ENCODE measurements at places on chromosomes 7 and 10. TPM values are rescaled to one million over a fixed set of nuclear protein-coding genes. Genes with fewer than 3 reads are reported as not detected.
A peak's percentile ranks its signal among the peaks of the same experiment; 100 is the strongest.

DNA sequence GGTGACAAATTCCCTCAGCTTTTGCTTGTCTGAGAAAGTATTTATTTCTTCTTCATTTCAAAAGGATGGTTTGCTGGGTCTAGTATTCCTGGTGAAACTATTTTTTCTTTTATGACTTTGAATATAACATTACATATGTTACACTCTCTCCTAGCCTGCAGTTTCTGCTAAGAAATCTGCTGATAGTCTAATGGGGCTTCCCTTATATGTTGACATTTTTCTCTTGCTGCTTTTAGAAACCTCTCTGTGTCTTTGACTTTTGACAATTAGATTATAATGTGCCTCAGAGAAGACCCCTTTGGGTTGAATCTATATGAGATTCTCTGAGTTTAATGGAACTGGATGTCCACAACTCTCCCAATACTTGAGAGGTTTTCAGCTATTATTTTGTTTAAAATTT is 33.8 kb upstream of the SRI start:
- no peak for DNase-seq

DNA sequence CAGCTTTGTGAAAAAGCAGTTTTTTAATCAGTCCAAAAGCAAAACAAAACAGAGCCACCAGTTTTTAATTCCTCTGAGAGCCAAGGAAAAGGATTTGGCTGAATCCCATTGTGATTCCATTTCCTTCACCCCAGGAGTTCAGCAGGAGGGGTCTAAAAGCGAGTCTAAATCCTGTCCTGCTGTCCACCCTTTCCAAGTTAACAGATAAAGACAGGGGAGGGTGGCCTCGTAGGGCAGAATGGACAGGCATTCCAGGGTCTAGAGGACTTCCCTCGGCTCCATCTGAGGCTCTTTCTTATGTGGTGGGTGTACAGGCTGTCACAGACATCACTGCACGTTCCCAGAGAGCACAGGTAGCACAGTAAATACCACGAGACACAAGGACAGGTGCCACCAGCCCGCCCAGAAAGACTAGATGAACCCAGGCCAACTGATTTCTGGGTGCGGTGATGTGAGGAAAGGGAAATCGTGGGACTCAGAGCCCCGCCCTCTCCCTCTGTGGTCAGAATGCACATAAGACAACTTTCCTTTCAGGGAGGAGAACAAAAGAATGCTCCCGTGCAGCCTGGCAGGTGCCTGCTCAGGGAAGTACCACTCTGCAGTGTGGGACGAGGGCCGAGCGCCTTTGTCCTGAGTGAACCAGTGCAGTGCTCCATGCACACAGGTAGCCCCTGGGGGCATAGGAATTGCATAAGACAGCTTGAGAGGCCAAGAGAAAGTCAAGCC is 119.7 kb downstream of the ABLIM1 start:
- no peak for DNase-seq

- no peak for DNase-seq
Observed at GRCh38 chr10:105742923-105743322, 1101.8 kb downstream of the SORCS3 start.

The FAM20C gene
- 26.2 TPM for polyA plus RNA-seq

The PKD2L1 gene
- not detected for polyA plus RNA-seq

GRCh38 chr10:86413046-86413728 is 46.6 kb upstream of the GRID1 start:
- DNase-seq: no peak

DNA sequence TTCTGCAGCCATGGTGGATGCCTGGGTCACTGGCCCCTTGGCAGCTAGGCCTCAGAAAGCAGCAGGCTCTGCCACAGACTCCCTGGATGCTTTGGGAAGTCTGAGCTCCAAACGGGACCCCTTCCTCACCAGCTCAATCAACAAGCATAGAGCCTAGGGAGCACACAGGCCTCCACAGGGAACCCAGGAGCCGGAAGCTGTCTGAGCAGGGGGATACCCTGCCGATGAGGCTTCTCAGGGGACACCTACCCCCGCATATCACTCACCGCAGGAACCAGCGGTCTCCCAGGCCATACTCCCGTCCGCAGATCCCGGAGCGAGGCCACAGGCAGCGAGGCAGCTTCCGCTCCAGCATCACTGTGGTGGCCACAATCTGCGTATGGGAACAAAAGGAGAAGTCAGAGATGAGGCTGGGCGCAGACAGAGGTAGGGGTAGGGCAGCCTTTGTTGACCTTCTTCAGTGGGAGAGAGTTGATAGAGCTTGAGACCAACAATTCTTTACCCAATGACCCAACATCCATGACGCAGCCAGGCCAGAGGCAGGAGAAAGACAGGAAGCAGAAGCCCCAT is 13.4 kb downstream of the TRPV6 start:
- no peak for DNase-seq

- DNase-seq: no peak
Observed at GRCh38 chr7:2734084-2734686, 46.2 kb downstream of the AMZ1 start.

DNA sequence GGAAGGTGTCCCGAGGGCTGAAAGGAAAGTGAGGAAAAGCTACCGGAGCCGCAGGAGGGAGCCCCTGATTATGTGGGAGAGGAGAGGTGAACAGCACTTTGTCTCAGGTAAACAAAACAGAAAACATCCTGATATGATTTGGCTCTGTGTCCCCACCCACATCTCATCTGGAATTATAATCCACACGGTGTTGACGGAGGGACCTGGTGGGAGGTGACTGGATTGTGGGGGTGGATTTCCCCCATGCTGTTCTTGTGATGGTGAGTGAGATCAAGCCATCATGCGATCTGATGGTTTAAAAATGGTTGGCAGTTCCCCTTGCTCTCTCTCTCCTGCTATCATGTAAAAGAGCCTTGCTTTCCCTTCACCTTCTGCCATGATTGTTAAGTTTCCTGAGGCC is 3.0 kb downstream of the POLD2 start:
- DNase-seq: no peak

GRCh38 chr7:1908823-1909420 is 238.8 kb downstream of the ELFN1 start:
- DNase-seq: no peak

GRCh38 chr7:105776068-105776790 is 100.2 kb downstream of the ATXN7L1 start:
- DNase-seq: peak; percentile 94

- no peak for DNase-seq
Observed at GRCh38 chr7:78873117-78873516, 580.4 kb downstream of the MAGI2 start.

DNA sequence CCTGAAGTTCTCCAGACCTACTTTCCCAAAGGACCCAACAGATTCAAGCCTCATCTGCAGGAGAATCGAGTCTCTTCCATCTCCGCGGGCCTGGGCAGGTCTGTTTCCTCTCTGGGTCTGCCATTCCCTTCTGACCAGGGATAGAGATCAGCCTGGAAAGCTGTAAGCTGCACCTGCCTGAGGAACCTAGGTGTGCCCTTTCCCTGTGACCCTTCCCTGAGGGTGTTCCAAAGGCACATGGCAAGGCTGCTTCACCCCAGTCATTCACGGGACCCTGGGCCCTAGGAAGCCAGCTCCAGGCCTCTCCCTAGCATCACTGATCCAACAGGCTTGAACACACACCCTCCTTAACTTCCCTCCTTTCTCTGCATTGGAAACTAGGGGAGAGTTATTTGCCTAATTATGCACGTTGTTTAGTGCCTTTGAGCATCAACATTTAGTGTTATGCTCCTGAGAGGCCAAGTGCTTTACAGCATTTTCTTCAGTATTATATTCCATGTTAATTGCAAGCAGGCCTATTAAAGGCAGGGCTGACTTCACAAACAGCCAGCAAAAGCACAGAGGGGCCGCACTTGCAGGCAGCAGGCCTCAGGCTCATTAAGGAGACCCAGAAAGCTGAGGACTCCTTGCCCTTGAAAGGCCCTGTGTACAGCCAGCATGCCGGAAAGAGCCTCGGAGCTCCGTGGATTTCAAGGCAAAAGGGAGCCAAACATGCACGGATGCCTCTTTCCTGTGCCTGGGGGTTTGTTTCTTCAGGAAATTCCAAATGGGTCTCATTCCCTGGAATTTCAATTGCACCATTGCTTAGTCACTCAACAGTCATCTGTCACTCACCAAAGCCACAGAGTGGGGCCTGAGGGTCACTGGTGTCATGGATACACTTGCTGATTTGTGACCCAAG is 91.0 kb upstream of the FAM20C start:
- peak; percentile 57 for DNase-seq

DNA sequence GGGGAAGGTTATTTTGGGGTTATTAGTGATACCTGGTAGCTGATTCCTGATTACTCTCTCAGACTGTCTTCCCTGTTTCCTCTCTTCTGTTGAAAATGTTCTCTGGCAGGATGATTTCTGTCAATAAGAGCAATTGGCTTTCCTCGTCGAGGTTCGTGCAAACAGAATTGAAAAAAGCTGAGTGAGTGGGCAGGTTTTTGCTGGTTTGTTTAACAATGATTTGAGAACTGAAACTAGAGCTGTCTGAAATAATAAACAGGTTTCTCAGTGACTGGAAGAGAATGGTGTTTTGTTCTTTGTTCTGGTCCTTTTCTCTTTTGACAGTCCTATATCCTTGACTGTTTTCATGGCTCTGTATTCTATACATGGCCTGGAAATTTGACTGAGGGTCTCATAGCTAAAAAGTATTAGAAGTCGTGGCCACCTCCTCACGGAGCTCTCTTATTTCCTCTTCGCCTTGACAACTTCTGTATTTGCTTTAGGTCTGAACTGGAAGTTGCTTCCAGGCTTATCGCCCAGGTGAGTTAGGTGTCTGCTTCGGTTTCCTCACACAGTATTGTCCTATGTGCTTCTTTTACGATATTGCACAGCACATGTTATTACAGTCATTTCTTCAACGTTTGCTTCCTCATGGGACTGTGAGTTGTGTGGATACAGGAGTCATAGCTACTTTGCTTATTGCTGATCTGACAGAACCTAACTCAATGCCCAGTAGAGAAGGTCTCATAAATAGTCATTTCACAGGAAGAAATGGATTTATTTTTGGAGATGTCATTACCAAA is 403.6 kb downstream of the NRG3 start:
- no peak for DNase-seq

The TFEC gene
- 1.4 TPM for polyA plus RNA-seq

- peak; percentile 28 for DNase-seq
Observed at GRCh38 chr10:106682175-106682574, 482.3 kb downstream of the SORCS1 start.

- DNase-seq: no peak
Observed at GRCh38 chr10:84755311-84755710, 426.9 kb downstream of the CCSER2 start.

- peak; percentile 52 for DNase-seq
Observed at GRCh38 chr10:62732841-62733653, 71.5 kb upstream of the ADO start.

DNA sequence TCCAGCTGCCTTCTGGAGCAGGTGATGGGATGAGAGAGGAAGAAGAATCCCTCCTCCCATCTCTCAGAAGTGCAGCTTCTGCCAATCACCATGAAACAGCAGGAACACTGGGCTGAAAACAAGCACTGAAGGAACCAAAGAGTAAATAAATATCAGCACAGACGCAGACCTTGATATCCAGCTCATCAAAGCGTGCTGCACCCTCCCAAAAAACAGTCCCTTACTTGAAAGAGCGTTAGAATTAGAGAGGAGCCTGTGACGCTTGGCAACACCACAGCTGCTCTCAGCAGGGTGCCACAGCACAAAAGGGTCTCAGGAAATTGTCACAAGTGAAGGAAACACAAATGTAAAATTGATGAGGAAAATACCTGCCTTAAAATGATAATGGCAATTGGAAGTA is 39.5 kb downstream of the KLF6 start:
- no peak for DNase-seq

Measured in muscle of back (tissue), 13 donors.